SJSA1 (cell line): ENCODE measurements at places on chromosomes 2 and 18. TPM values are rescaled to one million over a fixed set of nuclear protein-coding genes. Genes with fewer than 3 reads are reported as not detected.

The PNO1 gene
- total RNA-seq = 31.4 and 39.3 TPM in 2 replicates

GRCh38 chr2:33134086-33134771 lies 187.5 kb downstream of the LTBP1 start:
- peak; percentile 76 for DNase-seq

The PLB1 gene
- 4.5 and 4.6 TPM in 2 replicates for total RNA-seq

- no peak for DNase-seq
Measured at GRCh38 chr2:46503686-46504085, 24.3 kb downstream of the TMEM247 start.

DNA sequence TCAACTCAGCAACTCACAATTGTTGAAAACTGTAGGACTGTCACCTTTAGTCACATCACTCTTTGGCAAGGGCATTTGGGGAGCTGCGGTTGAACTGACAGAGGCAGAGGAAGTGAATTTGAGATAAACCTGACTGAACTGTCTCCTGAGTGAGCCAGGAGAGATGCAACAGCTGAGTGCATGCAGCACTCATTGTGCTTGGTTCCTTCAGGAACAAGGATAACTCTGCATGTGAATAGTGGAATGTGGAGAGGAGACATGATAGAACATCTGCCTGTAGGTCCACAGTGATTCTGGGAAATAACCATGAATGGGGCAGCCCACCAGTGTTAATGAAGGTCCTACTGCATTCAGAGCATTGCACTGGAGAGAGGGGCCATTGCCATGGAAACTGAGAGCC lies 494.7 kb downstream of the STK39 start:
- no peak for DNase-seq

- no peak for DNase-seq
Measured at GRCh38 chr2:42928692-42929545, 136.5 kb upstream of the HAAO start.

The L3MBTL4 gene
- total RNA-seq = 6.8 and 10.6 TPM in 2 replicates

DNA sequence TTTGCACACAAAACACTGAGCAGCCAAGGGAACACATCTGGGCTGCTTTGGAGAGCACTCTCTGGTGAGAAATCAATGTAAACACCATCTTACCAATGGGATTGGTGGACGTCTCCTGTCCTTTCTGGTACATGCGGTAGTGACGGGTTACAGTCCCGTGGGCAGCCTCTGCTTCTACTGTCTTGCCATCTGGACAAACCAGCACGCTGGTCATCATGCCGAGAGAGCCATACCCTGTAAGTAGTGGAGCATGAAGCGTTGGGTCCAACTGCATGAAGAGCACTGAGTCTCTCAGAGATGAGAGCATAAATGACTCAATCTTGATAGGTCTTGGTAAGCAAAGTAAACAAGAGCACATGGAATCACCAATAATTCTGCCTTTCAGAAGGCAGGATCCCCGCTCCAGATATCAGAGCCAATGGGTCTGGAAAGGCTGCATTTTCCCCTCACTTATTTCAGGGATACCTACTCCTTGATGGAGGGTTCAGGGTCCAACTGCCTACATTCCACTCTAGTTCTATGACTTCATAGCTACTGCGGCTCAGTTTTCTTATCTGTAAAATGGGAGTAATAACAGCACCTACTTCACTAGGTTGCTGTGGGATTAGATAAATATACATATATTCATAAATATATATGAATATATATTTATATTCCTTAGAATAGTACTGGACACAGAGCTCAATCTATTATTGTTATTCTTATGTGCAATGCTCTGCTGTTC lies 14.9 kb downstream of the IDH1 start:
- no peak for DNase-seq

- DNase-seq = peak; percentile 30
Measured at GRCh38 chr18:79866889-79867574, 69.3 kb downstream of the KCNG2 start.

The TMEM131 gene
- total RNA-seq = 9.8 and 18.7 TPM in 2 replicates

GRCh38 chr2:113077921-113078320 lies 10.2 kb downstream of the IL1F10 start:
- DNase-seq = no peak

DNA sequence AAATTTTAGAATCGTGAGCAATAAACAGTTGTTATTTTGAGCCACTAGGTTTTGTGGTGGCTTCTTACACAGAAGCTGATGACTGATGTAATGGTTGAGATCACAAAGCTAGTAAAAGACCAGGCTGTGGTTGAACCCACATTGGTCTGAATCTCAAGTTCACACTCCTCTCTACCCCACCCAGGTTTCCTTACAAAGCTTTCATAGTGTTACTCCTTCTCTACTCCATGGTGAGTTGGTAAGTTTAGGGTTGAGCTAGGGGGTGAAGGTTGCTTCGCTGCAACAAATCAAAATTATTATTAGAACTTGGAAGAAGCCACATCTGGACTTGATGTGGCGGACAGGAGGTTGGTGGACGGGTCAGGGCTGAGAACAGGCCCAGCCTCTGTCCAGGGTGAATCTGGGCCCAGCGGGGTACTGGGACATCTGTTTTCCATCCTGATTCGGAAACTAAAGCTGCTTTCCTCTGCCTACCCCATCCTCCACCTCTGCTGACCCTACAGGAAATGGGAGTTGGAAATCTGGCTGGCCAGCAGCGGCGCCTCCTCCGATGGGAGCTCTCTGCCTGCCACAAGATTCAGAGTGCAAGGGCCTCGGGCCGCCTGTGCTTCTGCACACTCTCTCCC lies 86.3 kb downstream of the ZFP36L2 start:
- no peak for DNase-seq
